Activated gamma-delta T cell treated with Interleukin-2 at 50 U/mL for 16 hours (primary cell): ENCODE measurements at places on chromosomes 5 and 9.

- peak; percentile 3 for DNase-seq
Observed at GRCh38 chr5:134133995-134134541, 19.6 kb downstream of the TCF7 start.

DNA sequence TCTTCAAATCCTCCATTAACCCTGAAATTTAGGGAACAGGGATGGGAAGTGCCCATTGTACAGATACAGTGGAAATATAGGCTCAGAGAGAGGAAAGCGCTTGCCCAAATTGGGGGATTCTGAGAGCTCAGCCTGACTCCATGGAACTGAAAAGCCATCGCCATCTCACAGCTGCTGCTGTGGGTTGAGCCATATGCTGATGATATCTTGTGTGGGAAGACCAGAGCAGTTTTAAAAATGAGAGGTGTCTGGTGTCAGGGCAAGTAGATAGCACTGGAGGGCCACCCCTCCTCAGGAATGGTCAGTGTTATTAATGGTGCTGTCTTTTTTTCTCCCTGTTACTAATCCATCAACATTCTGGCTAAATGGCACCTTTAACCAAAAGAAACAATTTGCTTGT, 50.9 kb upstream of the C5orf58 start:
- DNase-seq = no peak

DNA sequence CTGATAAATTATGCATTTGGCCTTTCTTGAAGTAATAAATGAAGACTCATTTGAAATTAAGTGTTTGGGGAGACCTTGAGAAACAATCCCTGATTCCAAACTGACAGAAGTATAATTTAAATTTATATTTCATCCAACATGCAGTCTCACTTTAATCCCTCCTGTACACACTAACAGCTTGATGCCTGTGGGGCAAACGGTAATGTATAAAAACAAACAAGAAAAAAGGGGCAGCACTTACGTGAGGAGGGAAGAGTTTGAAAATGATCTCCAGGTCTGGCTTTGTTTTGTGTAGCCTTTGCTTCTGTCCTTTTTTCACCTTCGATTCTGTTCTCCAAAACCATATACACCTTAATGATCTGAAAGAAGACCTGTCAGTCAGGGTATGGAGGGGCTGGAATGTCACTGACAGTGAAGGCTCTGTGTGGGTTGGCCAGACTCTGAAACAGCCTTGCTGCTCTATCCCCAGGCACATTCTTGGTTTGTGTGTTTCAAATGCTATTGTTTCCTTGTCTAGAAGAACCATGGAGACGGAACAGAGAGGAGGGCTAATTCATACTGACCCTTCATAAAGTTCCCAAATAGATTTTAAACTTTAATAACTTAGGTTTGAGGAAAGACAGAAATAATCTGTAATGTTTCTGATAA, 338.2 kb upstream of the WWC1 start:
- DNase-seq = no peak

GRCh38 chr9:32376285-32376684, 8.2 kb upstream of the ACO1 start:
- DNase-seq = no peak

DNA sequence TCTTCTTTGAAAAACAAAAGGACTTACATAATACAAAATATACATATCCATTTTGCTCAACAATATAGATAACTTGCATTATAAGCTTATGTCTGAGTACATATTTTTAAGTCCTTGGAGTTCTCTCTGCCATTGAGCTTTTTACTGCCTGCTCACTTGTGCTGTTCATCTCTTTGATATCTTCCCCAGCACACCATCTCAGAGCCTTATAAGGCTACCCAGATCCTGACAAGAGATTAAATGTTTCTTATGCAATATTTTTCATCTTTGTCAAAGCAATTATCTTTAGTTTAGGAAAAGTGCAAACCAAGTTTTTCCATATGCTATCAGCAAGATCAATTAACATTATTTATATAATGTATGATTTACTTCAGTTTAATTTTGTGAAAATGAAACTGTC, 60.7 kb upstream of the ITGA1 start:
- DNase-seq = no peak

- no peak for DNase-seq
Observed at GRCh38 chr9:92641092-92641809, 28.7 kb downstream of the IPPK start.

- DNase-seq = no peak
Observed at GRCh38 chr5:76207120-76207519, 123.9 kb downstream of the SV2C start.

GRCh38 chr5:9244417-9244816, 301.5 kb downstream of the SEMA5A start:
- DNase-seq = no peak
